ENCODE measurements at places on chromosomes 6 and 20. TPM values are rescaled to one million over a fixed set of nuclear protein-coding genes. Genes with fewer than 3 reads are reported as not detected.

DNA sequence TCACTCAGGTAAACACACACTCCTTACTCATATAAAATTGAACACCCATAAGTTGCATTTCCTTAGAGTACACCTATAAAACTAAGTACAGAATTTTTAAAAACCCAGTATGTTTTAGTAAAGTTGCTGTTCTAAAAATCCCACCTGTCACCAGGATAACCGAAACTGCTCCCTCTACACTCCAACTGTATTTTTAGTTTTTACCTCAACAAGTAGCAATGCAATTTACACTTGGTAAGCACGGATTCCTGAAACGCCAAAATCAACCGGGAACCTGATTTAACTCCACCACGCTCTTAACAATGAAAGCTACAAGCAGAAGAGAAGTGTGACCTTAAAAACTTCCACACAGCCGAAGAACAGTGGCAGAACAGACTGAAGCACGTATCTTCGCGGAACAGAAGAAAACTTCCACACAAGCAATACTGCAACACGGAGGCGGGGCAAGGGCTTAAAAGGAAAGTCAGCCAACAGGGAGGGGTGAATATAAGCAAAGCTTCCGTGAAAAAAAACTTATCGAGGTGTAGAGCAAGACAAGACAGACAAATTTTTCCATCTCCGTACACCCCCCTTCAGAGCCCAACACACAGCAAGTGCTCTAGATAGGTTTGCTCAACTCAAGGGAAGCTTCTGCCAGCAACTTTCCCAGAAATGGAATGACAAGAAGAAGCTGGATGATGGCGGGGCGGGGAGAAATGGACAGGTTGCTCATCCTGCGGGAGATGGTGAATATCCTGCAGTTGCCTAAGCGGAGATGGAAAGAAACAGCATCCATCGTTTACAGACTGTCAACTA lies 1.4 kb downstream of the STAU1 start:
- H3K27ac ChIP-seq = peak overlapping the region; percentile 94
- no peaks in the 10 kb centered on the region for H3K27me3 ChIP-seq
- peaks cover 25% of the 10 kb centered on the region for H3K4me1 ChIP-seq
- DNase-seq = no peak

DNA sequence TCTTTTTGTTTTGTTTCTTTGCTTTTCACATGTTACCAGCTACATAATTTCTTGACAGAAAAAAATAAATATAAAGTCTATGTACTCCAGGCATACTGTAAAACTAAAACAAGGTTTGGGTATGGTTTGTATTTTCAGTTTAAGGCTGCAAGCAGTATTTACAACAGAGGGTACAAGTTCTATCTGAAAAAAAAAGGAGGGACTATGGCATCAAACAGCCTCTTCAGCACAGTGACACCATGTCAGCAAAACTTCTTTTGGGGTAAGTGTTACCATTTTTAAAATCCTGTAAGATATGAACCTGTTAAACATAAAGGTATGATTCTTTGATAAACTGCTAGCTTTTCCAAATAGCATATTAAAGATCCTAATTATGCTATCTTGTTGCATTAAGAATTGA lies 393 bp downstream of the RUNX2 start:
- H3K27ac ChIP-seq = no peak overlapping the region
- no peak overlapping the region for H3K4me3 ChIP-seq
- no peaks in the 10 kb centered on the region for H3K27me3 ChIP-seq
- H3K4me1 ChIP-seq = no peaks in the 10 kb centered on the region
- no peaks in the 10 kb centered on the region for H3K36me3 ChIP-seq
- DNase-seq = no peak

- H3K36me3 ChIP-seq = peaks cover 41% of the 10 kb centered on the region
- no peak overlapping the region for H3K27ac ChIP-seq
- peaks cover 28% of the 10 kb centered on the region for H3K4me1 ChIP-seq
- no peaks in the 10 kb centered on the region for H3K27me3 ChIP-seq
Observed at GRCh38 chr20:25306991-25307903, 59.4 kb downstream of the PYGB start.

SLC13A3 gene
- 6.2 TPM for total RNA-seq

Measured in suprapubic skin (tissue), 4 donors.